ENCODE measurements at places on chromosomes 1 and 21. TPM values are rescaled to one million over a fixed set of nuclear protein-coding genes. Genes with fewer than 3 reads are reported as not detected.

DNA sequence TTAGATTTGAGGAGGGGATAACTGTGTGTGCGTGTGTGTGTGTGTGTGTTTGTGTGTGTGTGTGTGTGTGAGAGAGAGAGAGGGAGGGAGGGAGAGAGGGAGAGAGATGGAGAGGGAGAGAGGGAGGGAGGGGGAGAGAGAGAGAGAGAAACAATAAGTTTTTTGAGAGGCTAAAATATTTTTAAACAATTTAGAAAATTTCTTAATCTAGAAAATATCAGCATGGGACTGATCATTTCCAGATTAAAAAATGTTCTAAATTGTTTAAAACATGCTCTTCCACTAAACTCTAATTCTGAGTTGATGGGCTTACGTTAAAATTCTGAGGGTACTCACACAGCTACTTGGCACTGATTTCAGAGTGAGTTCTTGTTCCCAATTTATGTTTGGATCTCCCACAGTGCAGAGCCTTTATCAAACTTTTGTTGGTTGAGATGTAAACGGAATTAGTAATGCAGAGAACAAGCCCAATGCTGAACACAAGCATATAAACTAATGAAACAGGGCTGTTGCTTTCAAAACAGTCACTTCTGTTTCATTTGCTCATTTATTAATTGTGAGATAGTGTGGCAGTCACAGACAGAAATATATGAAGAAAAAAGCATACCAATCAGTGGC, 73.4 kb upstream of the RGS2 start:
- H3K27ac ChIP-seq = no peak overlapping the region
- DNase-seq = no peak
- no peak overlapping the region for H3K4me3 ChIP-seq
- H3K36me3 ChIP-seq = no peaks in the 10 kb centered on the region
- H3K4me1 ChIP-seq = peaks cover 8% of the 10 kb centered on the region

GRCh38 chr1:189619682-189620332, 857.9 kb downstream of the BRINP3 start:
- DNase-seq = no peak
- no peaks in the 10 kb centered on the region for H3K27me3 ChIP-seq
- H3K4me3 ChIP-seq = no peak overlapping the region
- no peak overlapping the region for H3K27ac ChIP-seq
- H3K4me1 ChIP-seq = no peaks in the 10 kb centered on the region
- H3K36me3 ChIP-seq = no peaks in the 10 kb centered on the region

Gene VWA5B1
- 0.16 TPM for total RNA-seq

GRCh38 chr1:90175490-90176167, 180.7 kb downstream of the ZNF326 start:
- H3K4me1 ChIP-seq = no peaks in the 10 kb centered on the region
- no peaks in the 10 kb centered on the region for H3K36me3 ChIP-seq
- no peak for DNase-seq
- no peaks in the 10 kb centered on the region for H3K27me3 ChIP-seq
- H3K4me3 ChIP-seq = no peak overlapping the region

Gene KPRP
- not detected for total RNA-seq

GRCh38 chr1:220893701-220894024, 14.4 kb downstream of the HLX start:
- peak overlapping the region; percentile 78 for H3K27ac ChIP-seq
- H3K4me1 ChIP-seq = peaks cover 34% of the 10 kb centered on the region
- DNase-seq = no peak

DNA sequence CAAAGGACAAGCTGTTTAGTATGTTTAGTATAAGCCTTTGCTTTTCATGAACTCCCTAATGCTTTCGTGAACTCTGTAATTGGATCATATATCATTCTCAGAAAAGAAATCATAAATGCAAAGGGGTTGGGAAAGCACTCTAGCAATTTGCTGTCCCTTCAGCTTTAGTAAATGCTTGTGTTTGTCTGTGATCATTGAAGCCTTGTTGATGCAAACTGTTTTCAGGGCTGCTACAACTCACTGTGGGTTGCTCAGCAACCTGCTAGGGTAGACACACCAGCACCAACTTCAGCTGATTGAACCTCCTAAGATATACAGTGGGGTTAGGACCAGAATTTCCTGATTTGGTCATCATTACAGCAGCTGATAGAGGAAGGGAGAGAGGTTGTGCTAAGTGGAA, 95.0 kb downstream of the SGIP1 start:
- no peak overlapping the region for H3K27ac ChIP-seq
- H3K27me3 ChIP-seq = no peaks in the 10 kb centered on the region
- H3K4me3 ChIP-seq = no peak overlapping the region

- H3K4me1 ChIP-seq = no peaks in the 10 kb centered on the region
- no peak for DNase-seq
- H3K36me3 ChIP-seq = no peaks in the 10 kb centered on the region
- no peaks in the 10 kb centered on the region for H3K27me3 ChIP-seq
Observed at GRCh38 chr1:198942466-198942865, 303.6 kb downstream of the PTPRC start.

DNA sequence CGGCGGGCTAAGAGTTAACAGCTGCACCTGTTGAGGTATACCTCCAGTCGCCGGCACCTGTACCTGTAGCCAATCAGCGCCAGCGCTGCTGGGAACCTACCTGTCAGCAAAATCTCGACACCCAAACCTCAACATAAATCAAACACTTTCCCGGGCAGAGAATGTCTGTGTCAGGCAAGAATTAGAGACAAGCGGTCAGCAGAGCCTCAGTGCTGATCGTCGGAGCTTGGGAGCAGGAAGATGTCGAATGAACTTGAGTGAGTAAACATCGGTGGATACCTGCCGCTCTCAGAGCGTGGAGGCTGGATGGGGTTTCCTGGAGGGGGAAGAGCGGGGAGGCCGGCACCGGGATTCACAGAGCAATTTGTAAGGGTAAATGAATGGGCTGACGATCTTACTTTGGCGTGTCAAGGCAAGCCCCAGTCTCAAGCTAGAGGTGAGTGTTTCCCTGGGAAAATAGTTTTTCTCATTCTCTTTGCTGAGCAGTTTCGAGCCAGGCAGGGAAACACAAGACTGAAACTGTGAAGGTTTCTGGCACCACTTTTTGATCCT, at the start of gene GRHL3:
Gene GRHL3, plus strand, starts transcription at position 46 of the 552 bp plus-strand sequence. Its CDS starts 195 bp downstream, at position 241.
- H3K4me1 ChIP-seq = peaks cover 19% of the 10 kb centered on the region
- no peak within 1 kb of the TSS for H3K27ac ChIP-seq
- peaks cover 12% of the 10 kb centered on the region for H3K27me3 ChIP-seq
- DNase-seq = no peak
- H3K36me3 ChIP-seq = no peaks in the 10 kb centered on the region

DNA sequence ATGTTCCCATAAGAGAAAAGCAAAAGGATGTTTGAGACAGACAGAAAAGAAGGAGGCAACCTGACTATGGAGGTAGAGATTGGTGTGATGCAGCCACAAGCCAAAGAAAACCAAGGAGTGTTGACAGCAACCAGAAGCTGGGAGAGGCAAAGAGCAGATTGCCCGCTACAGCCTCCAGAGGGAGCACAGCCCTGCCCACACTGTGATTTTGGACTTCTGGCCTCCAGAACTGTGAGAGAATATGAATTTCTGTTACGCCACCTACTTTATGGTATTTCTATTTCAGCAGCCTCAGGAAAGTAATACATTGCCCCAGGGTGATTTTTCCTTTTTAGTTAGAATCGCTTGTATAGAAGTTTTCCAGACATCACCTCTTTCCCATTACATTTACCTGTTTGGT, 28.4 kb downstream of the SLAMF6 start:
- DNase-seq = no peak
- no peaks in the 10 kb centered on the region for H3K27me3 ChIP-seq
- H3K27ac ChIP-seq = no peak overlapping the region
- H3K4me1 ChIP-seq = no peaks in the 10 kb centered on the region

- H3K27ac ChIP-seq = no peak overlapping the region
- H3K27me3 ChIP-seq = no peaks in the 10 kb centered on the region
- H3K4me3 ChIP-seq = no peak overlapping the region
- H3K4me1 ChIP-seq = peaks cover 62% of the 10 kb centered on the region
Observed at GRCh38 chr1:54359393-54360162, 46.6 kb downstream of the SSBP3 start.
